CD4-positive, alpha-beta T cell treated with Interleukin-6 for 4 hours (primary cell): ENCODE measurements at places on chromosomes 12 and 14.

- no peak for DNase-seq
Measured at GRCh38 chr12:110286623-110287022, 5.6 kb downstream of the ATP2A2 start.

- DNase-seq, result no peak
Measured at GRCh38 chr12:130351326-130351725, 13.6 kb downstream of the PIWIL1 start.

DNA sequence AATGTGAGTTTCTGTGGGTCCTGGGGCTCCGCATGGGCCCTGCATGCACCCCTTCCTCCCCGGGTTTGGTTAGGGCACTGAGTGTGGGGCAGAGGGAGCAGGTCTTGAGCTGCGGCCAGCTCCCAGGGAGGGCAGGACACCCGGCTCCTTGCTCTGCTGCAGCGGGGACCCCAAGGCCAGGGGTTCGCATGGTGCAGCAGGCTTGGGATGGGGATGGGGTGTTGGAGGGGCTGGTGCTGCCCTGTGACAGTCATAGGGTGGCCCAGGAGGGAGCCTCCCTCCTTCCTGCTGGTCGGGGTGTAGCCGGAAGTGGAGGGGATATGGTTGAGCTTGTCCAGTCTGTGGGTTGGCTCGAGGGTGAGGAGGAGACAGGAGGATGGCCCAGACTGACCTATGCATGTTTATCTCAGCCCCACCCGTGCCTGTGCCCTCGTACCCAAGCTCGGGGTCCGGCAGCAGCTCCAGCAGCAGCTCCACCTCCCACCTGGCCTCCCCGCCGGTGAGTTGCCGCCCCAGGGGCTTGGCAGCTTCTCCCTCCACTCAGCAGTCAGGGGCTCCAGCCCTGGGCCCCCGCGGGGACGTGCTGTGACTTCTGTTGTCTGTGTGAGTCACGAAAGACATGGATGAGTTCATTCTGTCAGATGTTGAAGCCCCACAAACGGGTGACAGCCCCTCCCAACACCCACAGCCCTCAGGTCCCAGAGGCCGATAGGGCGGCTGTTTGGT is 16.0 kb downstream of the ULK1 start:
- DNase-seq, result no peak

DNA sequence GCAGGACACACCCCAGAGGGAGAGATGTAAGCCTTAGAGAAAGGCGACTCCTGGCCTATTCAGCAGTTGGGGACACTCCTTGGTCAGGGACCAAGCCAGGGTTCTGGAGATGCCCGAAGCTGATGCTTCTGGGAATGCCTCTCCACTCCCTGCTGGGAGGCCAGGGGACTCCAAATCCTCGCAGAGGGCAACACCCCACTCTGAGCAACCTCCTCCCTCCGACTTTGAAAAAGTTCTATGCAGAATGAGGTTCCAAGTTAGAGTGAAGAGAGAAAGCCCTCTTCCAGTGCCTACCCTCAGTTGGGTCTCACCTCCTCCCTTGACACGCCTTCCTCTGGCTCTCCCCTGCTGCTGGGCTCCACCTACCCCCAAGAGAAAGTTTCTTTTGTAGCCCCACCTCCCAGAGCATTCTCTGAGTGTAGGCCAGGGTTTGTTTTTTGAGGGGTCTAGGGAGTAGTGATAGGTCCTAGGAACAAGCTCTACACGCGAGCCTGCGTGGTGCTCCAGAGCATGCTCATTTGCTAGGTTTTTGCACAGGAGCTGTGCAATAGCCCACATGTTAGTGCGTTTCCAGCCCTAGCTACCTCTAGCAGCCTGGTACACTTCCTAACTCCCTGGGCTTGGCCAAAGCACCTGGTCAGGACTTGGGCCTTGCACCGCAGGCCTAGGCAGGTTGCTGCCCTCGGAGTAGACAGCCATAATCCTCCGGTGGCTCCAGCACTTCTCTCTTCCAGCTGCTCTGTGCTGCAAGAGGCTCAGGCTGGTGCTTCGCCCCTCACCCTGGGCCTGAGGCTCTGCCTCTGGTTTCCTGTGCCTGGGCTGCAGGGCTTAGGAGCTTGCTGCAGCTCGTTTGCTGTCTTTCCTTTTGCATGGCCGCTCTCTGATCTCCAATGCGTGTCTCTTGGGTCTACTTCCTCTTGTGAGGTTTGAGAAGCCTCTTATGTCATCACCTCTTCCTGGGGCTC is 590 bp upstream of the CEBPE start:
- peak; percentile 74 for DNase-seq

GRCh38 chr12:12334367-12335040 is 15.5 kb downstream of the MANSC1 start:
- peak; percentile 72 for DNase-seq

GRCh38 chr12:114134922-114135321 is 168.8 kb upstream of the RBM19 start:
- DNase-seq, result no peak

DNA sequence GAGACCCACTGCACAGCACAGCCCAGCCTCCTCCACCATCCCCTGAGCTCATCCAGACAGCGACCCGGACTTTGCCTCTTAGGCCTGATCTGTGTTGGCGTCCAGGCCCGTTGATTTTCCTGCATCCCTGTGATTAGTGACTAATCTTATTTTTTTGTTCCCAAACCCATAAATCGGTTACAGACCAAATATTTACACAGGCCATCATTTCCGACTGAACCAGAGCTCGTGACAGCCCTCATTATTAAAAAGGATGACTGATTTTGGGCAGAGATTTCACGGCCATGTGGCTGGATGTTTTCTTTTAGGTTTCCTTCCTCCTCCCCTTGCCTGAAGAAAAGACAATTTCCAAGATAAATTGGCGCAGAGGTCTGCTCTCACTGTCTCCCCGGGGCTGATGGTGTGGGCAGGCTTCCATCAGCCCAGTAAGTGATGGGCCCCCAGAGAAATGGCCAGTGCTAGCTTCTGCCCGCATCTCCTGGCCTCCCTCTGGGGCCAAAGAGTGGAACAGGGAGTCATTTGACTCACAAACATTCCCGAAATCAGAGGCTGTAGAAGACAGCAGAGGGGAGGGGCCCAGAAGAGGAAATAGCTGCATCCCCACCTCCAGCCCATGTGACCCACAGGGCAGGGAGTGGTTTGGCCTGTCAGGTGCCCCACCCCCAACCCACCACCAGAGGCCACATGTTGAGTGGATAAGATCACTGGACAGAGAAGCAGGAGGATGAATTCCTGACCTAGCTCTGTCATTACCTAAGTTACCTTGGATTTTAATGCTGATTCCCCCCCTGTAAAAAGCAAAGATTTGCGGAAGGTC is 283.5 kb downstream of the KSR2 start:
- DNase-seq, result no peak

GRCh38 chr12:77777274-77777673 is 53.4 kb upstream of the NAV3 start:
- no peak for DNase-seq

- no peak for DNase-seq
Measured at GRCh38 chr12:104175726-104176247, 37.8 kb upstream of the NFYB start.

DNA sequence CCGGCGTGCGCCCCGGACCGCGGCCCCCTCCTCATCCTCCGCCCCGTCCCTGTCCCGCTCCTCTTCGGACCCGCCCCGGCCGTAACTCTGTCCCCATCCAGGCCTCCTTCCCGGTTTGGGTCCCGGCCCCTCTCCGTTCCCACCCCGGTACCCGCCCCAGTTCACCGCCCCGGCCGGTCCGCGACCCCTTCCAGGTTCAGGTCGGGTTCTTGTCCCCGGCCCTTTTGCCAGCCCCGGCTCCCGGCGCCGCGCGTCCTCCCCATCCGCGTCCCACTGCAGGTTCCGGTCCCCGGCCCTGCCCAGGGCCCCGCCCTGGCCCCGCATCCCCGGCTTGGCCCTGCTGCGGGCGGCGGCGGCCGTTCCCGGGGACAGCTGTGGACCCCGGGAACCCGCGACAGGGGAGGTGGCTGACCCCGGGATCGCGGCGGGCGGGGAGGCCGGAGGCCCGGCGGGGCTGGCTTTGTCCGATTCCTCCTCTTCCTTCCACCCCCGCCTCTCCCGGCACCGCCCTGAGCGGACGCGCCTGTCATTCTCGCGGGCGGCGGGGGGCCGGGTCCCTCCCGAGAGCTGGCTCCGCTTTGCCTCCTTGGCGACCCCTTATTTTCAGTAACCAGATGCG is 601 bp downstream of the KLC1 start:
- DNase-seq, result peak; percentile 47

DNA sequence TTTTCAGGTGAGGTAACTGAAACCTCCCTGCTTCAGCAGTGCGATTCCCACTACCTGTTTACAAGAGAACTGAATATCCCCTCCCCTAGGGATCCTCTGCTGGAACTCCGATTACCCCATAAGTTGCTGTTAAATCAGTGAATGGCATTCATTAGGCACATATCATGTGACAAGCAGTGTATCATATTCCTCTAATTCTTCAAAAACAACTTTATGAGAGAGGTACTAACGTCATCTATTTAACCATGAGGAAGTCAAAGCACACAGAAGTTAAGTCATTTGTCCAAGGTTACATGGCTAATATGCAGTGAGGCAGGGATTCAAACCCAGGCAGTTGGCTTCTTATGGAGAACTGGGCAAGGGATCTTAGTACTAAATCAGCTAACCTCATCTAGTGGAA is 43.9 kb upstream of the PCED1B start:
- no peak for DNase-seq

GRCh38 chr12:47397664-47398281 is 308.1 kb downstream of the RPAP3 start:
- DNase-seq, result peak; percentile 54

DNA sequence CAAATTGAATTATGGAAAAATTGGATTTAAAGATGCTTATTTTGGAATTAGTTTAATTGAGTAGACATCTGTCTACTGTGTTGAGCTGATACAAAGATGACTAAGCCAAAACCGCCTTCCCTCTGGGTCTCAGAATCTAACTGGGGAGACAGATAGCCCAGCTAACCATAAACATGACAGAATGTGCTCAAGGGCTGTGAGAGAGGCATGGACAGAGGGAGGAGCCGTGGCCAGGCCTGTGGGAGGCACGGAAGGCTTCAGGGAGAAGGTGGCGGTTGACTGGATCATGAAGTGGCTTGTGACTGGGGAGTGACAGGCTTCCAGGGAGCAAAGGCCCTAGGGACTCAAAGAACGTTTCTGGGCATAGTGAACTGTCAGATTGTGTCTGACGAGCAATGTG is 74.6 kb downstream of the DACT1 start:
- no peak for DNase-seq

- no peak for DNase-seq
Measured at GRCh38 chr12:106815741-106816140, 41.3 kb downstream of the RIC8B start.

DNA sequence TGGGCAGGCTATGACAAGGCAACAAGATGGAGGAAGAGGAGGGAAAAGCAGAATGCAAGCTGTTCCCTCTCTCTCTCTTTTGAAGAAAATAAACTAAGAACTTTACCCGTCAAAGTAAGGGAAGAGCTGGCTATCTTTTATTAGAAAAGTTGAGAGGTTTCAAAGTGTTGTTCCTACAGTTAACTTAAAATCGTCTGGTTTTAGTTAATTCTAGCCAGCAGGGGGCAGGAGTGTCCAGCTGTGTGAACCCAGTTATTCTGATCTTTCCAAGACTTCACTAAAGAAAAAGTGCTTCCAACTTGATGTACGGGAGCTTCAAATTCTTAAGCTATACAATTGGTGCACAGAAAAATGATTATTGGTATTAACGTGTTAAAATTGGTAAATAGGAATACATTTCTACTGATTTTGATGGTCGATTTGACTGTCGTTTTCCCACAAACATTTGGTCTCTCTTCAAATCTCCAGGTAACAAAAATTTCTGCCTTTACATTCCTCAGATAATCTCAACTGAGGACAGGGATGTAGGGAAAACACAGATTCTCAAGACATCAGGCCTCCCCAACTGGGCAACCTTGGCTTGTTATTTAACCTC is 28.4 kb upstream of the MON2 start:
- DNase-seq, result peak; percentile 63

- no peak for DNase-seq
Measured at GRCh38 chr12:118109088-118109487, 5.3 kb upstream of the VSIG10 start.

GRCh38 chr12:71900091-71900490 is 38.6 kb upstream of the TPH2 start:
- no peak for DNase-seq

DNA sequence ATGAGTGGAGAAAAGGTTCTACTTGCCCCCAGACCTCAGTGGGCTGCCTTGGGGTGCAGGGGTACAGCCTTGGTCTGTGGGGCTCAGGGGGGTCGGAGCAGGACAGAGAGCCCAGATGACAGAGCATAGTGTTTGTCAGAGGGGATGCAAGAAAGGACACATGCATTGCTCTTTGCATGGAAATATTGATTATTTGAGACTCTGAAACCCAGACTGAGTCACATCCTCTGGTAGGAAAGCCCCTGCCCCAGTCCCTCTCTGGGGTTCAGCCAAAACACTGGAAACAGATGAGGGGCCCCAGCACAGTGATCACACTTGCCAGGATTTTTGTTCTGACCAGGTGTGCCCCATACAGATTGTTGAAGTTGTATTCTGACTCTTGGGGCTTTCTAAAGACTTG is 1094.4 kb downstream of the BCL11B start:
- peak; percentile 56 for DNase-seq

GRCh38 chr14:60705100-60705499 is 19.1 kb downstream of the SIX4 start:
- DNase-seq, result no peak

DNA sequence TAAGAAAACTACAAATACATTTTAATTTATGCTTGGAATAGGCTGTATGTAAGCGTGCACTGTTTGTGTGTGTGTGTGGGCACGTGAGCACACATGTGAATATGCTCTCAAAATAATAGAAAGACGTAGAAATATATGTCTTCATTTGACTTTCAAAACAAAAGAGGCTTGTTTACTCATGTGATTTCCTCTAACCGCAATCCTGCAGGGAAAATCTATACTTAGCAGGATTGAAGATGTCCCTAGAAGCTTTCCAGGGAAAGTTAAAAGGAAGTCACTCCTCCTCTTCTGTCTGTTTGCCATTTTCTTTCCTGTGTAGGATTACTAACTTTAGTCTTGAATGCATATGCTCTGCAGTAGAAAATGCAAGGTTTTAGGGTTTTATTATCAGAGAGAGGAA is 404.7 kb downstream of the MDGA2 start:
- no peak for DNase-seq

GRCh38 chr12:64808110-64808509 is 16.3 kb upstream of the TBC1D30 start:
- no peak for DNase-seq

GRCh38 chr12:10362828-10363657 is 26.8 kb downstream of the KLRK1 start:
- DNase-seq, result no peak

DNA sequence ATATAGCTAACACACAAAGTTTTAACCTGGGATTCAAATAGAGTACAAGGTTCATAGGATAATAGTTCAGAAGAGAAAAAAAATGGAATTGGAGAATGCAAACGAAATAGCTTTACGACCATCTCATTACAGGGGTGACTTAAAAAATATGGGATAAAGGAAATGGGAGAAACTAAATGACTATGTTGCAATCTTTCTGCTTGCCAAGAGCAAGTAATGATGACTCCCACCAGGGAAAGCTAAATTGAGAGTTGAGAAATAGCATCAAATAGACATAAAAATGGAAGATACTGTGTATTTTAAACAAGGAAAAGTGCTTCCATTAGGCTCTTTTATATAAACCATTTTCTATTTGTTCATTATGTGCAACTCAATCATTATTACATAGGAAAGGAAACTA is 155.7 kb upstream of the ATXN7L3B start:
- DNase-seq, result no peak
